ENCODE measurements at places on chromosomes 12 and 14. TPM values are rescaled to one million over a fixed set of nuclear protein-coding genes. Genes with fewer than 3 reads are reported as not detected.

The E2F7 gene
- not detected for polyA plus RNA-seq

The C1S gene
- not detected for polyA plus RNA-seq

The RPS26 gene
- 1,060 TPM for polyA plus RNA-seq

DNA sequence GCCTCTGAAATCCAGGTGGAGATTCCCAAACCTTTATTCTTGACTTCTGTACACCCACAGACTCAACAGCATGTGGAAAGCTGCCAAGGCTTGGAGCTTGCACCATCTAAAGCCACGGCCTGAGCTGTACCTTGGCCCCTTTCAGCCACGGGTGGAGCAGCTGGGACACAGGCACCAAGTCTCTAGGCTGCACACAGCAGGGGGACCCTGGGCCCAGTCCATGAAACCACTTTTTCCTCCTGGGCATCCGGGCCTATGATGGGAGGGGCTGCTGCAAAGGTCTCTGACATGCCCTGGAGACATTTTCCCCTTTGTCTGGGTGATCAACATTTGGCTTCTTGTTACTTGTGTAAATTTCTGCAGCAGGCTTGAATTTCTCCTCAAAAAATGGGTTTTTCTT is 32.0 kb downstream of the EIF2S3B start:
- H3K4me1 ChIP-seq, result peaks cover 14% of the 10 kb centered on the region
- H3K4me3 ChIP-seq, result no peak overlapping the region
- H3K36me3 ChIP-seq, result peaks cover 16% of the 10 kb centered on the region
- no peak overlapping the region for H3K27ac ChIP-seq

GRCh38 chr12:13199592-13199991 is 3.1 kb downstream of the EMP1 start:
- no peak for DNase-seq
- H3K4me1 ChIP-seq, result peaks cover 24% of the 10 kb centered on the region
- H3K36me3 ChIP-seq, result no peaks in the 10 kb centered on the region

GRCh38 chr12:26906704-26907103 is 31.1 kb downstream of the INTS13 start:
- no peak overlapping the region for H3K27ac ChIP-seq
- peaks cover 87% of the 10 kb centered on the region for H3K36me3 ChIP-seq
- H3K27me3 ChIP-seq, result no peaks in the 10 kb centered on the region
- DNase-seq, result no peak
- no peak overlapping the region for H3K4me3 ChIP-seq

DNA sequence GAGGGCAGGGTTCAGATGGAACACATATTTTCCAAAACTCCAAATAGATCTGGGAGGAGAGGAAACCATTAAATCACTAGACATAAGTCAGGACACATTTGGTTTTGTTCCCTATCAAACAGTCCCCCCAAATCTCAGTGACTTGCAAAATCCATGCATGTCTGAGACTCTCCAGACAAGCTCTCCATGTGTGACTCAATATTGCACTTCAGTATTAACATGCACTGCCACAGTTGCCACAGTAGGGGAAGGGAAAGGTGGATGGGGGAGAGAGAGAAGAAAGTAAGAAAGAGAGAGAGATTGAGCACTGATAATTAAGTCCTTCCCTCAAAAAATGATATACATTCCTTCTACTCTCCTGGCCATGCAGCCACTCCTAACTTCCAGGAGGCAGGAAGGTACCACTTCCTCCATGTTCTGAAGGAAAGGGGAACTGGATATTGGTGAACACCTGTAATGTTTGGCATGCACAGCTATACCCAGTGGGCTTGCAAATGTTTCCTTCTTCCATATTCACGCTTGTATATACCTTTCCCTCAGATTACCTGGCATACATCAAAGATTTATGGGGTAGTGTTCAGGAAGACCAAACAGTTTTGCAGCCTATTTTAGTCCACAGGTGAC is 310.0 kb downstream of the ZFP36L1 start:
- peaks cover 37% of the 10 kb centered on the region for H3K4me1 ChIP-seq
- H3K4me3 ChIP-seq, result peak overlapping the region; percentile 65
- no peak for DNase-seq

DNA sequence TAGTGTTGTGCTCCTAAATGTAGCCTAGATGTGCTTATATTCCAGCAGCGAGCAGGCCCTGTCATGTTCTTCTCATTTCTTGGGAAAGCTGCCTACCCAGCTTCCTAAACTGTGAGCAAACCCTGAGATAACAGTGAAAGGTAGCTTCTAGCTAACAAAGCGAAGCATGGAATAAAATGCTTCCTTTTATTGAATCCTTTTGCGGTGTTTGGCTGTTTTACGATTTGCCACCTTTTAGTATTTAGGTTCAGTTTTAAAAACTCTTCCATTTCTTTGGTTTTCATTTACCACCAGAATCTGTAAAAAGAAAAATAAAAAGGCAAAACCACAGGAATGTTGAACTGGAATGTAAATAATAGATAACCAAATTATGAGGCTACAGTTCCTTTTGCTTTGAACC is 5.0 kb upstream of the PKP2 start:
- peaks cover 33% of the 10 kb centered on the region for H3K27me3 ChIP-seq
- H3K27ac ChIP-seq, result no peak overlapping the region
- H3K4me3 ChIP-seq, result no peak overlapping the region
- no peak for DNase-seq
- peaks cover 11% of the 10 kb centered on the region for H3K4me1 ChIP-seq
- no peaks in the 10 kb centered on the region for H3K36me3 ChIP-seq

DNA sequence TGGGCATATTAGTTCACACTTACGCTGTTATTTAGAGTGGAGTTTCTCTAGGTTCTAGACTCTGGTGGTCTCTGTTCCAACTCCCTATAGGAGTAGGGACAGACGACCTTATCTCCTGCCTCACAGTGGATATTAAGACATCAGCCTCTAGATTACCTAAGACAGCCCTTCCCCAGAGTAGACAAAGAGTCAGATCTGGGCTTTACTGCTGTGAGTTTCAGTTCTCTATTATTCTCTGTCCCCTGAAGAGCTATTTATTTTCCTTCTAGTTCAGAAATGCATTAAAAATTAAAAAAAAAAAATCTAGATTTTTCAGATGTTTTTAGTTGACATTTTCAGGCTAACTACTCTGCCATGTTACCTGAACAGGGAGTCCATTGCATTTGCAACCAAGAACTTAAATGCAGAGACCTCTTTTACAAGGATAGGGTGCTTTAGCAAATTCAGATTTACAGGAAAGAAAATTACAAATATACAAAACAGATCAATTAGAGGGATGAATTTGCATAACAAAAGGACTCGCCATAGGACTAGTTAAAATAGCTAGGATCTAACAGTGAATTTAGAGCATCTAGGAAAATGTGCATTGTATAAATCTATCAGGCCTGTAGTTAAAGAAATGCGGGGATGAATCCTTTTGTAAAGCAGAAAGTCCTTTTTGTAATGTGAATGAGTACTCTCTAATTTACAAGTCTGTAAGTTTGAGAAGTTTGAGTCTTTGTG is 381.4 kb downstream of the APAF1 start:
- no peak overlapping the region for H3K27ac ChIP-seq
- no peak overlapping the region for H3K4me3 ChIP-seq
- H3K4me1 ChIP-seq, result no peaks in the 10 kb centered on the region
- no peak for DNase-seq
- H3K27me3 ChIP-seq, result peaks cover 4% of the 10 kb centered on the region
- H3K36me3 ChIP-seq, result no peaks in the 10 kb centered on the region

DNA sequence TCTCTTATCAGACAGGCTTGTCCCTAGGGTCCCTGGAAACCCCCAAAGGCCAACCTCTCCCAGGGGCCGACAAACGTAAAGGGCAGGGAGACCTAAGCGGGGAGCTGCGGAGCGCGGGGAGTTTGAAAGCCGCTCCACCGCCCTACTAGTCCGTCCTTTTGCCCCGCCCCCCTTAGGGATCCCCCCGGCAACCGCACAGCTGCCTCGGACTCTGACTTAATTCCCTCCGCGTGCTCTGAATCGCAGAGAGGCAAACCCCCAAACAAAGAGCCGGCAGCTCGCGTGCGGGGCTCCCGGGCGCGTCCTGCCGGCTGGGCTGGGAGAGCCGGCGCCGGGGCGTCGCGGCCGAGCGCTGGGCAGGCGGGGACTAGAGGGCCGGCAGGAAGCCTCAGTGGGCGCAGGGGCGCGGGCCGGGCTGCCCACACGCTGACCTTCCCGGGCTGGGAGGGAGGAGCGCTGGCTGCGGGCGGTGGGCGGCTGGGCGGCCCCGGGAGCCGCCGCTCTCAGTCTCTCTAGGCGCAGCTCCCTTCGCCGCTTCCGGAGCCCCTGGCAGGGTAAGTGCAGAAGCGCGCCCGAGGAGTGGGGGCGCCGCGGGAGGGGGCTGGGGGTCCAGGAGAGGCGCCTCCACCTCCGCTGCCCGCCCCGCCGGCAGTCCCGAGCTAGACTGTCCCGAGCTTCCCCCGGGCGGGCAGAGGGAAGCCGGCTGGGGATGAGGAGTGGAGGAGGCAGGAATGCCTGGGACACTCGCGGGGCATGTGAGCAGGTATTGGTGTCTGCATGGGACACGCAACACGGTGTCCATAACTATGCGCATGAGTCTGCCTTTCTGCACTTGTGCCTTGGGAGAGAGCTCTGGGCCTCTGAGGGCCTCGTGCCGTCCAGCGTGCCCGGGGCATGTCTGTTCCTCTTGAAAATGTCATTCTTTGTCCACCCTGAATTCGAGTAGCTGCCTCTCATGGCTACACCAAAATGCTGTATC is at the start of gene TSPAN11:
TSS of gene TSPAN11 (plus strand) at position 506 of the 979 bp plus-strand sequence. CDS start 27,244 bp downstream, outside the sequence.
- H3K4me1 ChIP-seq, result peaks cover 9% of the 10 kb centered on the region
- peaks cover 59% of the 10 kb centered on the region for H3K27me3 ChIP-seq
- no peak for DNase-seq
- no peak within 1 kb of the TSS for H3K4me3 ChIP-seq
- H3K36me3 ChIP-seq, result no peaks in the 10 kb centered on the region

DNA sequence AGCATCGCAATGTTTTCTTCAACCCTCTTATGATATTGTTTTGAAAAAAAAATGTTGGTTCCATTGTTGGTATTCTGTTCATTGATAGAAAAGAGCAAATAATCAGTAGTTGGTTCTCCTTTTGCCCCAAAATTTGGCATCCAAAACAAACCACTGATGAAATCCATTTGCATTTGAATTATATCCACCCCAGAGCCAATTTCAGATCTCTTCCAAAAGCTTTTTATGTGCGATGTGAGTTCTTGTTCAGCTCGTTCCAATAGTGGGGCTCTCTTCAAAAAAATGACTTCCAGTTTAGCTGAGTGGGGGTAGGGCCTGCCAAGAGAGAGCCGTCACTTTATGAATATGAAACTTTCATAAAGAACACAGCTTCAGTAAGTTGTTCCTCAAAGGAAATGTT is 130.7 kb downstream of the DIO2 start:
- no peaks in the 10 kb centered on the region for H3K27me3 ChIP-seq
- no peak overlapping the region for H3K4me3 ChIP-seq
- H3K4me1 ChIP-seq, result no peaks in the 10 kb centered on the region

DNA sequence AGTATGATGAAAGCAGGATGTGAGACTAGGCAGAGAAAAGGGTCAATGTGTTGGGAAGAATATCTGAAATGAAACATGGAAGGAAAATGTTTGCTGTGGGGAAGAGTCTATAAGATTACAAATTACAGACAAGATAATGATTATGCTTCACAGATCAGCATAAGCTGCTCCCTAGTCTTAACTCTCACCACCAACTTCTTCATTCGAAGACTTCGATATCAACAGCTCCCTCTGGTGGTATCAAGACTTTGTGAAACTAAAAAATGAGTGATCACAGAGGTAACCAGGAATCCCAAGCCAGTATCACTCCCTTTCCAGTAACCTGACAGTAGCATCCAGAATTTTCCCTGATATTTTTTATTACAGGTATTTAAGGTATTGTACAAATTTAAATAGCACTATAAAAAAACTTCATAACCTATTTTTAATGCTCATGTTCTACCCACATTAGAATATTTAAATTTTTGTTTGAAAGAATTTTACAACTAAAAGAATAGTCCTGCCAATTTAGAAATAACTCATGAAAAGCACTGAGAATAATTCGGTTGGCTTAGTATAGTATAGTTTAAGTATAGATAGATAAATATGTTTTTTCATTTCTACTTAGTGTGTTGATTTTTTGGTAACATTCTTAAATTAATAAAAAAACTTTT is 84.4 kb downstream of the C2CD5 start:
- H3K36me3 ChIP-seq, result peaks cover 32% of the 10 kb centered on the region
- peak; percentile 30 for DNase-seq
- peaks cover 2% of the 10 kb centered on the region for H3K4me1 ChIP-seq
- H3K4me3 ChIP-seq, result no peak overlapping the region

DNA sequence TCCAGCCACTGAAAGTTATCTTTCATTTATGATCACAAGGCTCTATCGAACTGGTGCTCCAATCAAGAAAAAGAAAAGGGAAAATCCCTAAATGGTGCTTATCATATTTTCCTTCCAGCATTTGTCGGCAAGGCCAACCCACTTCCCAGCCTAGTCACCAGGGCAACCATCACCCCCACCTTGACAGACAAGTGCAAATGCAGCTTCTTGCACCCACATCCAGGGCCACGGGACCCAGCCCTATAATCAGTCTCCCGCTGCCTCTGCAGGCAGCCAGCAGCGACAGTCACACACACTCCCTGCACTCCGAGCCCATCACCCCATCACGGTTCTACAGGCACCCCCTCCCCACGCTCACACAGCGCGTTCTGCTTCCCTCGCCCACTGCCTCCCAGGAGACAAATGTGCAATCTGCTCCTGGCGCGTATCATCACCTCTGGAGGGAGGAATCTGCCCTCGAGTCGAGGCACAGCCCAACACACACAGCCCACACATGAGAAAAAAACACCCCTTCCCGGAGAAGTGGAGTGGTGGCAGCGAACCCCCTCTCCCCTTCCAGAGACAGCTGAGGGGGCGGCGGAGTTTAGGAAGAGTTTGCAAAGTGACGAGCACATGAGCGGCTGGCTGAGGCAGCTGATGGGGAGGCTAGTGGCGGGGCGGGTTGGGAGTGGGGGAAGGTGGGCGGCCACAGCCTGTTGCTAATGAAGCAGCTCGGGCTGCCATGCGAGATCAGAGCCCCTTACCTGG is 9.3 kb upstream of the PPP4R4 start:
- H3K4me3 ChIP-seq, result no peak overlapping the region
- no peak overlapping the region for H3K27ac ChIP-seq
- H3K36me3 ChIP-seq, result no peaks in the 10 kb centered on the region
- DNase-seq, result no peak

DNA sequence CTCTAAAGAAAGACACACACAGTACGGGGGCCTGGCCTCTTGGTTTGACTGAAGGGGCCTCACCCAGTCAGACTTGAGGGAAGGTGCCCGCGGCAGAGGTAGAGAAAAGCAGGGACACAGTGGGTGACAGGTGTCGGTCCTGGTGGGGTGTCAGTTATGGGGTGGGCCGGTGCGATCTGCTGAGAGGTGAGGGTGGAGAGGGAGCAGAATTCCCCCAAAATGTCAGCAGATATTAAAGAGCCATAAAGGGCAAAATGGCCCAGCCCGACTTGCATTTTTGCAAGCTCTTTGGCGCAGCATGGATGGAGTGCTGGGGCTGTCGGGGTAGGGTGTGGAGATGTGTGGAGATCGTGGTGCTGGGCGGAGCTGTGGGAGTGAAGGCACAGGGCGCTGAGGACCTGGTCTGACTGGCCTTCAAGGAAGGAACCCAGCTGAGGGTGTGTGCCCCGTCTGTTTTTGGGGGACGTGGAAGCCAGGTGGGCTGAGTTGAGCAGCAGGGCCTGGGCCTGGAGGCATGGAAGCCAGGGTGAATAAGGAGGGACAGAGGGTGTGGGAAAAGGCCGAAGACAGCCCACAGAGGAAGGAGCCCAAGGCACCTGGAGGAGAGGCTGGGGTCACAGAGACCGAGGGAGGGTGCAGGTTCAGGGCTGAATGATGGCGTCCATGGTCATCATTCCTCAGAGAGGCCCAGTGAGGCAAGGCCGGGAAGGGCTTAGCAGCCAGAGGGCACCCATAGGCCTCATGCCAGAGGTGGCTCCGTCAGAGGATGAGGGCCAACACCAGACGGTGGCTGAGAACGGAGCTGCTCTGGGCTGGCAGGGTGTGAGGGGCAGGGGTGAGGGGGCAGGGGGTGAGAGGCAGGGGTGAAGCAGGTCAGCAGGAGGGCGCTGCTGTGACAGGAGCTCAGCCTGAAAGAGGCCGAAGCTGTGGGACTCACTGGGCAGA is 48.2 kb upstream of the DYNC1H1 start:
- peaks cover 11% of the 10 kb centered on the region for H3K36me3 ChIP-seq
- H3K27me3 ChIP-seq, result no peaks in the 10 kb centered on the region
- H3K4me1 ChIP-seq, result peaks cover 8% of the 10 kb centered on the region
- H3K4me3 ChIP-seq, result no peak overlapping the region
